ENCODE measurements at places on chromosomes 6 and 20. TPM values are rescaled to one million over a fixed set of nuclear protein-coding genes. Genes with fewer than 3 reads are reported as not detected.

GRCh38 chr6:133326584-133326983 lies 85.4 kb downstream of the EYA4 start:
- no peak for DNase-seq

GRCh38 chr20:37948956-37949355 lies 46.0 kb downstream of the VSTM2L start:
- no peak for DNase-seq

GRCh38 chr6:156713548-156713947 lies 63.6 kb upstream of the ARID1B start:
- no peak for DNase-seq

GRCh38 chr6:107769053-107769658 lies 55.0 kb downstream of the SCML4 start:
- no peak for DNase-seq

Gene SNAP91
- 0.71 TPM for total RNA-seq

Gene BPIFA1
- total RNA-seq = not detected

DNA sequence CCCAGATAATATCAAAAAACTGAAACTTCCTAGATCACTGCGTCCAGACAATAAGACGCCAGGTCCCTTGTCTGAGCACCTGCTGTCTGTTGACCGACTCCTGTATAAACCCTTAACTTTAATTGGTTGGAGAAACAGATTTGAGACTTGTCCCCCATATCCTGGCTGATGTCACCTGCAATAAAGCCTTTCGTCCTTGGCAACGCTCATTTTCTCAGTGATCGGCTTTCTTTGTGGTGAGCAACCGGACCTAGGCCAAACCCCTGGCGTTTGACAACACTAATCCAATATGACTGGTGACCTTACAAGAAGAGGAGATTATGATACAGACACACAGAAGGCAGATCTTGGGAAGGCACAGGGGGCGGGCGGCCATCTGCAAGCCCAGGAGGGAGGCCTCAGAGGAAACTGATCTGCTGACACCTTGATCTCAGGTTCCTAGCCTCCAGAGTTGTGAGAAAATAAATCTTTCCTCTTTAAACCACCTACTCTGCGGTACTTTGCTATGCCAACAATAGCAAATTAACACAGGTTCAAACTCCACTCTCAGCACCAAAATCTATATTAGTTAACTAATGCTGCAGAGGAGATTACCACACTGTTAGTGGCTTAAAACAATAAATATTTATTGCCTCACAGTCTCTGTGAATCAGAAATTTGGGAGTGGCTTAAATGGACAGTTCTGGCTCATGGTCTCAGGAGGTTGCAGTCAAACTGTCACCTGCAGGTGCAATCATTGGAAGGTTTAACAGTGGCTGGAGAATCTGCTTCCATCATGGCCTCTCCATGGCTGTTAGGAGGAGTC lies 178.7 kb downstream of the OTOR start:
- DNase-seq = no peak

Gene BCAS1
- total RNA-seq = 0.13 TPM
